Stimulated activated CD4-positive, alpha-beta T cell treated with anti-CD3 and anti-CD28 coated beads, Interleukin-1b, Interleukin-23, amount 100 ng/mL, for 1 hour (primary cell): ENCODE measurements at places on chromosomes 12 and 14.

GRCh38 chr12:94596596-94596995, 53.8 kb downstream of the TMCC3 start:
- DNase-seq: no peak

- no peak for DNase-seq
Observed at GRCh38 chr12:117097159-117097558, 2.1 kb downstream of the TESC start.

- DNase-seq: no peak
Observed at GRCh38 chr12:126582231-126582630, 1517.0 kb downstream of the AACS start.

- DNase-seq: no peak
Observed at GRCh38 chr12:31002999-31003398, 70.7 kb upstream of the DDX11 start.

DNA sequence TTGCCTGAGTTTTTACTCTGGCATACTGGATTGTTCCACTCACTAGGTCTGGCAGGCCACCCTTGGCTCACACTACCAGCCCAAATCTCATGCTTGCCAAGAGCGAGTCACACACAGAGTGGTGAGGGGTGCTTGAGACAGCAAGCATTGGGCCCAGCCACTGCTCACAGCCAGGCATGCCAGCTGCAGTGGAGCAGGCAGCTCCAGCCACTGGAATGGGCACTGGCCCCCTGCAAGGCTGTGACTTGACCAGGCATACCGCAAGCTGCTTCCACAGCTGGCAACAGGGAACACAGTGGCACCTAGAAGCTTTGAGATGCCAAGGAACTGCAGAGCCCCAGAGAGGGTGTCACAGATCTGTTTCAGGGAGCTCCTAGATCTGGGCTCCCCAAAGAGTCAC, 488.5 kb downstream of the LRFN5 start:
- no peak for DNase-seq

GRCh38 chr14:51652168-51653078, 713 bp downstream of the FRMD6 start:
- DNase-seq: no peak

DNA sequence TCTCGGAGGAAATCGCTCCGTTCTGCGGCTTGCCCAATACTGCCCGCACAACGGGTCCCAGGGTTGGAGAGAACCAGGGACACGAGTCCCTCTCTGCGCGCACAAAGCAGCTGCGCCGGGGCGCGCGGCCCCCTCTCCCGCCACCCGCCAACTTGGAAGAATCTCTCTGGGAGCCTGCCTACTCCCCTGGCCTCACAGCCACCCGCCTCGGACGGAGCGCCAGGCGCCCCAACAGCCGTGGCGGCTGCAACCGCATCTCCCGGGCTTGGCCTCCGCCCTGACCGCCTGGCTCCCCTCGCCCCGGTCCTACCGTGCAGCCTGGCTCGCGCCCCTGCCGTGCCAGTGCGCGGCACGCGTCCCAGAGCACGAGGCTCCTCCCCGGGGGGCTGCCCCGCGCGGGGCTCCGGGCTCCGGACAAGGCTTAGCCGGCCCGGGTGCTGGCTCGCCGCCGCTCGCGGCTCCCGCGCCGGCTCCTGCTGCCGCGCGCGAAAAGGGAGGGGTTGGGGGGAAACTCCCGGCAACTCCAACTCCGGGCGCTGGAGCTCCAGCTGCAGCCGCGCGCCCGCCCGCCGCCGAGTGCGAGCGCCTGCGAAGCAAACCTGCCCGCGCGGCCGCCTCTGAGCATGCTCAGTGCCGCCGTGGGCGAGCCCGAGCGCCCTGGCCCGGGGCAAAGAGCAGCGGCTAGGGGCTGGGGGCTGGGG, at the start of gene STXBP6:
Gene STXBP6, minus strand, starts transcription at position 580 of the 701 bp plus-strand sequence. CDS start 75,329 bp downstream, outside the sequence.
- DNase-seq: no peak

DNA sequence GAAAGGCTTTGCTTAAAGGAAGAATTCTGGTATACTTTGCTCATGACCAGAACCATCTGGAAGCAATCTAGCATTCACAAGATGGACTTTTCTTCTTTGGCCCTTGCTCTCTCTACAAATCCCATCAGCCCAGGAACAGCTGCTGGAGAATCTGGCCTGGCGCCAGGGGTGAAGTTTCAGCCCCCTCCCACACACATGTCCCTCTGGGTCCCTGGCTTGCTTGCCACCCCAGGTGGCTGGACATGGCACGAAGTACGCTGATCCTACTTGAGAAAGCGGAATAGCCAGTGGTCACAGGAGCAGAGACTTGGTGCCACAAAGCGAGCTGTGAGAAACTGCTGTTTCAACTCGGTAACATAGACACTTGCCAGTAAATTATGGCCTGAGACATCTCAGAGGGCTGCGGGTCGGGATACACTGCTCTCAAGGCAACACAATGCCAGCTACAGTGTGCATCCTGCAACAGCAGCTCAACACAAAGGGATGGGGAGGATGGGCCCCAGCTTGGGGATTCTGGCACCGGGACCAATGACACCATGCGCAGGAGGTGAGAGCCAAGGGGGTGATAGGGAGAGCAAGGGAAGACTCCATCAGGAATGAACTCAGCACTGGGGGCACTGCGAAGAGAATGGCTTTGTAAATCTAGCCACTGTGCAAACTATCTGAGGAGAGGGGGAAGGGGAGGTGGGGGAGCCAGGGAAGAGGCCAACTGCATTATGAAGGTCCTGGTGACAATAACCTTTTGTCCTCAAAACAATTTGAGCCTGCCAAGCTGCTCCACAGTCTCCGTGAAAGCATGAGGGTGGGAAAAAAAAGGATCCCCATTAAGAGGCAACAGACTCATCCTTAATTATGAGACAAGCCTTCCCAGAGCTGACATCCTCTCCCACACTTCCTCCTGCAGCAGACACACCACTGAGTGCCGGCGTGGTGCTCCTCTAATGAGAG, 219.9 kb downstream of the PPM1H start:
- no peak for DNase-seq

DNA sequence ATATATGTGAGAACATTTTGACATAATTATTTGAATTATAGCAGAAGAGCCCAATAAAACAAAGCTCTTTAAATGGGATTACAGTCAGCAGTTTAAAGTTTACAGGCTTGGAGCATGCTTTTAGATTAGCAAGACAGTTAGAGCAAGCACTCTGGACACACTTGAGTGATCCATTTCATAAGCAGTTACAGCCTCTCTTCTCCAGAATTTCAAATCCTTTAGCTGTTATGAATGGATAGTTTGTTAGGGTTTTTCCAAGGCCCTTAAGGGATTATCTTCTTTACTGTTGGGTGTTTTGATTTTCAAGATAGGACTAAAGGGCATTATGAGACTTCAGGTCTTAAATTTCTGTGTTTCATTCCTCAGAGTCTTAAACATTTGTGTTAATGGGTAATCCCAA, 36.3 kb downstream of the BEST3 start:
- no peak for DNase-seq

GRCh38 chr12:27333403-27334009, 870 bp downstream of the BMAL2 start:
- no peak for DNase-seq
